Foreskin keratinocyte (primary cell): ENCODE measurements at places on chromosomes 16 and 17. TPM values are rescaled to one million over a fixed set of nuclear protein-coding genes. Genes with fewer than 3 reads are reported as not detected.

The PRAC2 gene
- polyA plus RNA-seq: not detected in 2 replicates

The FZD2 gene
- polyA plus RNA-seq: 12.2 and 12.6 TPM in 2 replicates

The CLDN9 gene
- 0.06 TPM in 1 of 2 replicates, not detected in the other for polyA plus RNA-seq

DNA sequence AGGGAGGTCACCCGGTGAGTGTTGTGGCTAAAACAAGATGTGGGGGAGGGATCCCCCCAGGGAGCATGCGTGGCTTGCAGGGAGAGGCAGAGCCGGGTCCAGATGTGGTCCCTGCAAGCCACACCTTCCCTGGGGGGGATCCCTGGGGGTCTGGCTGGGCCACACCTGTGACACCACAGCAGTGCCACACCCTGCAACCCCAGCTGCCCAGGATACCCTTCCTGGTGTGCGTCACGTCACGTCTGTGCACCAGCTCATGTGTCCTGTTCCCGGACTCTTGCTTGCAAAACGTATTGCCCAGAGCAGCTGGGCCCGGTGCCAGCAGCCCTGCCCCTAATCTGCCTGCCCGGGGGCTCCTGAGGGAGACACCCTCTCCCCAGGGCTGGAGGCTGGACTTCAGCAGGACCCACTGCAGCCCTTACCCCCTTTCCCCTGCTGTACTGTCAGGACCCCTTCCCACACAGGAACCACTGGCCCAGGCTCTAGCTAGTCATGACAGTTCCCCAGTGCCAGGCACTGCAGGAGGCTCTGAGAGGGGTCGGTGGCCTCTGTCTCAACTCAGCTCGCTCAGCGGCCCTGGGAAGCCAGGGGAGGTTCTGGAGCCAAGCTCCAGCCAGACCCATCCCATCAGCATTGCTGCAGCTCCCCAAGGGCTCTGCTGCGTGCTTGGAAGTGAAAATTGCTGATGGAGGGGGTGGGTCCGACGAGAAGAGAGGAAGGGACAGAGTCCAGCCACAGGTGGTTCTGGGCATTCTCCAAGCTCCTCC, 25.8 kb upstream of the ACSF3 start:
- DNase-seq: no peak

- DNase-seq: no peak
Observed at GRCh38 chr17:42698736-42699414, 16.5 kb downstream of the CNTNAP1 start.

The KRTAP2-2 gene
- polyA plus RNA-seq: not detected in 2 replicates

- DNase-seq: no peak
Observed at GRCh38 chr16:67304020-67304419, 22.5 kb downstream of the KCTD19 start.
